Immature natural killer cell (primary cell): ENCODE measurements at places on chromosomes 7 and 10.
A peak's percentile ranks its signal among the peaks of the same experiment; 100 is the strongest.

GRCh38 chr7:135200821-135201331, 10.4 kb downstream of the WDR91 start:
- DNase-seq: no peak

DNA sequence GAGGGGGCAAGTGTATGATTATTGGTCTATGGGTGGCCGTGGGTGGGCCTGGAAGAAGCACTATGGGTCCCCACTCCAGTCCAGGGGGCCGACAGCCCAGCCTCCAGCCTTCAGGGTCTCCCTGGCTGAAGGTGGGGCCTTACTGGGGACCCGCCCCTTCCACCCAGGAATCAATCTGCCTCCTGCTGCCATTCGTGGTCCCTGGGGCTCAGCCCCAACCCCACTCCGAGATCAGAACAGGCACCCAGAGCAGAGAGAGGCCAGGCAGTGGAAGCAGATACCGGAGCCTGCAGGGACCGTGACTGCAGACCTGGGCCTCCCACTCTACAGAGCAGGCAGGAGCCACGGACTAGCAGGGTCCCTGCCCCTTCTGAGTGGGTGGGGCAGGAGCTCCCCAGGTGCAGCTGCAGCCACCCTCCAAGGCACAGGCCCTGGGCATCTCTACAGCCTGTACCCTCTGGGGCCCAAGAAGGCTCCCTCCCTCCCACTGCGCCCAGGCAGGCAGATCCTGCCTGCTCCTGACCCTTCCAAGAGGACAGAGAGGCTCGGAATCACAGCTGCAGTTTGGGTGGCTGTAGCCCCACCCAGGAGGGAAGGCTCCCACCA, 13.6 kb upstream of the FOXL3 start:
- DNase-seq: no peak

- DNase-seq: no peak
Observed at GRCh38 chr10:69800109-69800508, 1.6 kb upstream of the COL13A1 start.

GRCh38 chr10:77836299-77836820, 90.2 kb downstream of the DLG5 start:
- DNase-seq: peak; percentile 79

- no peak for DNase-seq
Observed at GRCh38 chr7:87628780-87629569, 777 bp downstream of the RUNDC3B start.

DNA sequence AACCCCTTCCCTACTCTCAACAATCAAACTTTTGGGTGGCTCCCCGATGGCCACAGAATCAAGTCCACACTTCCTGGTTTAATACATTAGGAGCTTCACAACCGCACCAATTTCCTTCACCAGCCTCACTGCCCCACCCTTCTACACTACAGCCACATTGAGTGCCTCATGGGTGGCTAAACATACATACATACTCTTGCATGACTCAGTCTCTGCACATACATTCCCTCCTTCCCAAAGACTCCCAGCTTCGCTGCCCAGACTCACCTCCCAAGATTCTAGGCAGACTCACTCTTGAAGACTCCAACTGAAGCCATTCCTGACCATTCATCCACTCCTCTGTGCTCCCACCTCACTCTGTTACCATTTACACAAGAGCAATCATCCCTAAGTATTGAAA, 15.9 kb downstream of the VPS41 start:
- DNase-seq: no peak

GRCh38 chr7:43517464-43517863, 65.4 kb upstream of the STK17A start:
- no peak for DNase-seq

DNA sequence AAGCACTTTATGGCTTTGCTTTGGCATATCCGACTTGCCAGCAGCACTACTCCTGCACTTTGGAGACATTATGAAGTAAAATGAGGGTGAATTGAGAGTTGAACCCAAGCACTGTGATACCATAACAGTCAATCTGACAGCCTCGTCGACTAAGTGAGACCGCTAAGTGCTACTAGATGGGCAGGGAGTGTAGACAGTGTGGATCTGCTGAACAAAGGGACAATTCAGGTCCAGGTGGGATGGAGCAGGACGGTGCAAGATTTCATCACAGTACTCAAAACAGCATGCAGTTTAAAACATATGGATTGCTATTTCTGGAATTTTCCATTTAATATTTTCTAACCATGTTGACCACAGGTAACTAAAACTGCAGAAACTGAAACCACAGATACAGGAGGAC, 20.8 kb upstream of the PRTFDC1 start:
- DNase-seq: no peak

DNA sequence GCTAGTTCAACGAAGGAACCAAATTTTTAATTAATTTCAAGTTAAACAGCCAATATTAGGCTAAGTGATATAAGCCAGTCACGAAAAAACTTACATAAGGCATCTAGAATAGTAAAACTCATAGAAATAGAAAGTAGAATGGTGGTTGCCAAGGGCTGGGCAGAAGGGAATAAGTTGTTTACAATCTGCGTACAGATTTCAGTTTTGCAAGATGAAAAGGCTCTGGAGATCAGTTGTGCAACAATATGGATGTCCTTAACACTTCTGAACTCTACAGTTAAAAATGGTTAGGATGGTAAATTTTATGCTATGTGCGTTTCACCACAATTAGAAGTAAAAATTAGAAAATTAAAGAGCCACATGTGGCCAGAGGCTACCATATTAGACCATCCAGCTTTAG, 13.3 kb downstream of the SCRN1 start:
- DNase-seq: no peak

GRCh38 chr10:132524443-132525285, 12.9 kb upstream of the INPP5A start:
- no peak for DNase-seq

DNA sequence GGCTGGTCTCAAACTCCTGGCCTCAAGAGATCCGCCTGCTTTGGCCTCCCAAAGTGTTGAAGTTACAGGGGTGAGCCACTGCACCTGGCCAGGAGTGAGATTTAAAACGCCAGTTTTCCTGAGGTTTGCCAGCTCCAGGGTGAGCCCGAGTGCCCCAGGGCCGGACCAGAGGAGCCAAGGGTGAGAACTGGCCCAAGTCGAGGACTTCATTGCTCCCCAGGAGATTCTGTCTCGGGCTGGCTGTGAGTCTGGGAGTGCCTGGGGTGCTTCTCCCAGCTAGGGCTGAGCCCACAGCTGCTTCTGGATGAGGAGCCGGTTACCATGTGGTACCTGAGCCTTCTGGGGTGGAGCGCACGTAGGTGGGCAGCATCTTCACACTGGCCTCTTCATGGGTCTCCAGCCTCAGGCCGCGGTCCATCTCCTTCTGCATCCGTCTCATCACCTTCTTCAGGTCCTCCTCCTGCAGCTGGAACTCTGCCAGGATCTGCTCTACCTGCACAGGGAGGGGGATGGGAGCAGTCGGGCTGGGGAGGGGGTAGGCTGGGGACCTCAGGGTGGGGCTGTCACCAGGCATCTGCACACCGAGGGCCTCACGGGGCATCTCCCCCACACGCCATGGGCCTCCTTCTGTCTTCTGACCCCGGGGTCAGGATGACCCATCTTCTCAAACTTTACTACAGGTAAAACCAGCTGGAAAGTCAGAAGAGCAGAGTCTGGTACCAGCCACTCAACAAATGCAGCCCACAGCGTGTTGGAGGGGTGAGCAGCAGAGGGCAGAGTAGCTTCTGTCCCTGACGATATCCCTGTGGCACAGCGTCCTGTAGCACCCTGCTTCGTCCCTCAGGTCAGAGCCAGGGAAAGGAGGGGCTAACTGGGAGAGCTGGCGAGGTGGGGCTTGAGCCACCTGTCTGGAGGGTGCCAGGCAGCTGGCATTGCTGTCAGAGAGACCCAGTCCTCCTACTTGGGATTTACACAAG, 12.1 kb upstream of the MYL7 start:
- DNase-seq: no peak

DNA sequence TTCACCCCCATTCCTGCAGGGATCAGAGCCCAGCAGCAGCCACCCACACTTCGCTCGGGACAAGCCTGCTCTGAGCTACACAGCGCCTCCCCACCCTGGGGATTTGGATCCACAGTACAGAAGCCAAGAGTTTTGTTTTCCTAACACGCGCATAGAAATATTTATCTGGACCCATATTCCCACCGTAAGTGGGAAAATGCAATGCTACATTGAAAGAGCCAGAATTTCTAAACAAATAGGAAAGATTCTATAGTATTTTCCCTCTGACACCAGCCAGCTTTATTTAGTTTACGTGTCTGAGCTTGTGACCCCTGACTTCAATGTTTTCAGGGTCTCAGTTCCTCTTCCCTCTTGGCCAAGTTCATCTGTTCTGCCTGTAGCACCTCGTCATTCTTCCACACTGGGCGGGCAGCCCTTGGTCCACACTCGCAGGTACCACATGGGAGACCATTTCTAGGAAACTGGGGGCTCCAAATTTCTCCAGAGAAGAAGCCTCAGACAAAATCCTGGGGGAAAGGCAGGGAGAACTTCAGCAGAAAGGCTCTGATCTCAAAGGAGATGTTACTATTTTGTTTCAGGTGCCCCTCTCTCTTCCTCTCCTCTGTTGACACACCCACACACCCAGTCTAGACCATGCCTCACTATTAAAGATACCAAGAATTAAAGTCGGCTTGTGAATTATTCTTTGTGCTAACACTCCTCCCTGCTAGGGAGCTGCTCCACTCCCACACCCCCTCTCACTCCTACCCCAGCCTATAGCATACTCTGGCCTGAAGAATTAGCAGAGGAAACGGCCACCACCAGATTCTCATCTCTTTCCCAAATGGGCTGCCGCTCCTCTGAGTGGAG, 116.0 kb upstream of the PCGF5 start:
- DNase-seq: no peak
